ENCODE measurements at places on chromosomes 7 and 10. TPM values are rescaled to one million over a fixed set of nuclear protein-coding genes. Genes with fewer than 3 reads are reported as not detected.

GNAI1 gene
- total RNA-seq, result 37.1 TPM

HEPACAM2 gene
- not detected for total RNA-seq

NEUROG3 gene
- total RNA-seq, result not detected

RADIL gene
- 1.3 TPM for total RNA-seq

ZNF316 gene
- total RNA-seq, result 14.1 TPM

CTNNA3 gene
- total RNA-seq, result not detected

ENTPD1 gene
- 0.50 TPM for total RNA-seq

PNLIPRP2 gene
- not detected for total RNA-seq

HK1 gene
- total RNA-seq, result 135 TPM

C10orf67 gene
- total RNA-seq, result 0.44 TPM

FGL2 gene
- 29.9 TPM for total RNA-seq

CHRM2 gene
- total RNA-seq, result 1.7 TPM

C10orf53 gene
- total RNA-seq, result not detected

ITIH2 gene
- not detected for total RNA-seq

PRR15 gene
- total RNA-seq, result not detected

APBB1IP gene
- total RNA-seq, result 6.3 TPM

MCU gene
- total RNA-seq, result 49.0 TPM

TMEM229A gene
- not detected for total RNA-seq

GALNT17 gene
- total RNA-seq, result not detected

RBP3 gene
- not detected for total RNA-seq

AKR1C1 gene
- 528 TPM for total RNA-seq

NUTM2A gene
- total RNA-seq, result 2.3 TPM

GIMAP8 gene
- total RNA-seq, result 0.15 TPM

NKX2-3 gene
- total RNA-seq, result not detected

Measured in smooth muscle cell of trachea (primary cell).